Activated CD4-positive, CD25-positive, alpha-beta regulatory T cell treated with anti-CD3 and anti-CD28 coated beads, Interleukin-2, amount 50 U/mL, for 16 hours (primary cell): ENCODE measurements at places on chromosomes 16 and 17.

- DNase-seq, result no peak
These were observed 93.0 kb downstream of the CYTH1 start for GRCh38 chr17:78689029-78689428.

DNA sequence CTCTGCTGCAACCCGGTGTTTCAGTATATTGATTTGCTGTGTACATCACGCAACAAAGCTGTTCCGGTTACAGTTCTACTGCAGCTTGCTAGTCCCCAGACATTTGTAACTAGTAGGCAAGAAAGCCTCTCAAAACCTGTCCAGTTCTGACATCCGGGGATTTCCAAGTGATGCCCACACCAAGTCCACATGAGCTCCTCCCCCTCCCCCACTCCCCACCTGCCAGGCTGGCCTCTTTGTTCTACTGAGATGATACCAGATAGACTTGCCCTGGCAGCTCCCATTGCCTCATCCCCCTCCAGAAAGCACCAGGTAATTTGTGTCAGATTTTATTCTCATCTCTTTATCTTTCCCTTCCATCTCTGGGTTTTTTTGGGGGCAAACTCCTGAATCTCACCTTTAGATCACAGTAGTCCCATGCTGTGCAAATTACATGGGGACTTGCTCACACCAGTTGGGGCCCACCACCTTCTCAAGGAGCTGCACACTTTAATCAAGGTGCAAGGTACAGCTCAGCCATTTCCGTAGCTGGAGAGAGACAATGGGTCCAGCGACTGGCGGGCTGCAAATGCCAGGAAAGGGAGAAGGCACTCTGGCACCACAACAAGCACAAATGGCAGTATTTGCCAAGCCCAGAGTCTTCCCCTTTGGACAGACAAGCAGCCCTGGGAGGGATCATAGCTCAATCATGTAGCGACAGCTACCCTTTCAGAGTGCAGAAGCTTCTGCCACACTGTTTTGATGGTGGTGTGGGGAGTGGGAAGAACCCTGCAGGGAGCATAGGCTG lies 183.1 kb downstream of the CYLD start:
- DNase-seq, result no peak

DNA sequence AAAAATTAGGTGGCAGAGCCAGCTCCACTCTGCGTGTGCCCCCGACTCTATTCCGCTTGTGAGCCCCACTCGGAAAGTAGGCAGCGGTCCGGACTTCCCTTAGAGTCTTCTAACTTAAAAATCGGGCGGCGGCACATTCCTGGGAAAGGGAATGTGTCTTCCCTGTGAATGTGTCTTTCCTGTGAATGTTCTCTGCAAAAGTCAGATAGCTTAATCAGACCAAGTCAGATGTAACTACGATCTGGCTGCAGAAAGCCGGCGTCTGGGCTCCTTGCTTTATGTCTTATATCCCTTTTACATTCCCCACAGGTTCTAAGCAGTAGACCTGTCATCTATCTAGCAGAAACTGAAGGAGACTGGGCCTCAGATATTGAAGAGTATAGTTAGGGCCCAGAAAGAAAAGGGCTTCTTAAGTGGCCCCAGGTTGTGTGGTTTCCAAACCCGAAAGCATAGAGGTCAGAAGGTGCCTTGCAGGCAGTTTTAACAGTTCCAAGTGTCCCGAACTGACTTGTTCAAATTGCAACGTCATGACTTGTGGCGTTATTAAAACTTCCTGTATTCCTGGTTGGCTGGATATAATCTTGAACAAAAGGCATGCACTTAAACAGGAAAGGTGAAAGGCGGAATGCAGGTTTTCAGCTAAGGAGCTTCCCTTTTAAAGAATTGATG lies 601 bp downstream of the PHKB start:
- no peak for DNase-seq

- no peak for DNase-seq
These were observed 5.8 kb upstream of the SETD6 start for GRCh38 chr16:58509256-58510096.

DNA sequence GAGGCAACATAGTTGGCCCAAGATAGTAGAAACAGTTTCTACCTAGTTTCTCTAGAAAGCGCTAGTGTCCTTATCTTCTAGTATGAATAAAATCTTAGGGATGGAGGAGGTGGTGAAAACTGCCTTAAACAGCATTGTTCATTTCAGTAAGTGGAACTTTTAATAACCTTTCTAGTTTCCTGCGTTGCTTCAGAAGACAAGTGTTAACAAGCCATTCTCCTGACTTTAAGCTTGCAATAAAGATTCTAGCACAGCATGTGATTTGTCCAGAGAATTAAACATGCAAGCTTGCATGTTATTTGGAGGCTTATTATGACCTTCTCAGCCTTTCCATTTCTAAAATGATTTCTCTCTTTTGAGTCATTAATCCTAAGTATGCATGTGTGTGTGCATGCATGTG lies 72.3 kb downstream of the TANGO6 start:
- no peak for DNase-seq

DNA sequence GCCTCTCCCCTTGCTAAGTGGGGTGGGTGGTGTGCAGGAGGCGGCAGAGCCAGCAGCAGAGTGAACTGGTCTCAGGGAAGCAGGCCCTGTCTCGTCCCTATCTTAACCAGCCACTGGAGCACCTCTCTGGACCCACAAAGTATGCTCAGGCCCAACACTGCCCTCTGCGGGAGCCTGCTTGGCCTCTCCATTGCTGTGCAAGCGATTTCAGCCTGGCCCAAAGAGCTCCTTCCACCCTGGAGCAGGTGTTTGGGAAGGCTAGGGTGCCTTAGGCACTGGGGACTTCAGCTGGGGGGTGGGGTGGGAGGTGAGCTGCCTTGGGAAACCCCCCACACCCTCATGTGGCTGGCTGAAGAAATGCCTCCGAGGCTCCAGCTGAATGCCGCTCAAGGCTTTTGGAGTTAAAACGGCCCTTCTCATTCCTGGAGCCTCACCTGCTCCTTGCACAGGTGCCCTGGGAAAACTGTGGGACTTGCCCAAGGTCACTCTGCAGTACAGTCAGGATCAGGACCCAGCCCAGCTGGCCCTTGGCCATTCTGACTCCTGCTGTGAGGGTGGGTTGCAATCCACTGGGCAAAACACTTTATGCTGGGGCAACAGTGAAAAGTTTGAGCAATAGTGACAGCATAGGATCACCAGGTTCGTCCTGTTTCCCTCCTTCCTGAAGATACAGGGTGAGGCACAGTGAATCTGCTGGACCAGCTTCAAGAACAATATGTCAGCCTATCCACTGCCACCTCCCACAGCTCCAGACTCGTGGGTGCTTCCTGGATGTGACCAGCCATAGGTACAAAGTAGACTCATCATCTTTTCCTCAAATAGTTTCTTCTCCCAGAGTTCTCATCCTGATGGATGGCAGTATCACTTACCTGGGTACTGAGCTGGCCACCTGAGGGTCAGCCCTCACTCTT lies 5.9 kb upstream of the UBE2O start:
- DNase-seq, result no peak

DNA sequence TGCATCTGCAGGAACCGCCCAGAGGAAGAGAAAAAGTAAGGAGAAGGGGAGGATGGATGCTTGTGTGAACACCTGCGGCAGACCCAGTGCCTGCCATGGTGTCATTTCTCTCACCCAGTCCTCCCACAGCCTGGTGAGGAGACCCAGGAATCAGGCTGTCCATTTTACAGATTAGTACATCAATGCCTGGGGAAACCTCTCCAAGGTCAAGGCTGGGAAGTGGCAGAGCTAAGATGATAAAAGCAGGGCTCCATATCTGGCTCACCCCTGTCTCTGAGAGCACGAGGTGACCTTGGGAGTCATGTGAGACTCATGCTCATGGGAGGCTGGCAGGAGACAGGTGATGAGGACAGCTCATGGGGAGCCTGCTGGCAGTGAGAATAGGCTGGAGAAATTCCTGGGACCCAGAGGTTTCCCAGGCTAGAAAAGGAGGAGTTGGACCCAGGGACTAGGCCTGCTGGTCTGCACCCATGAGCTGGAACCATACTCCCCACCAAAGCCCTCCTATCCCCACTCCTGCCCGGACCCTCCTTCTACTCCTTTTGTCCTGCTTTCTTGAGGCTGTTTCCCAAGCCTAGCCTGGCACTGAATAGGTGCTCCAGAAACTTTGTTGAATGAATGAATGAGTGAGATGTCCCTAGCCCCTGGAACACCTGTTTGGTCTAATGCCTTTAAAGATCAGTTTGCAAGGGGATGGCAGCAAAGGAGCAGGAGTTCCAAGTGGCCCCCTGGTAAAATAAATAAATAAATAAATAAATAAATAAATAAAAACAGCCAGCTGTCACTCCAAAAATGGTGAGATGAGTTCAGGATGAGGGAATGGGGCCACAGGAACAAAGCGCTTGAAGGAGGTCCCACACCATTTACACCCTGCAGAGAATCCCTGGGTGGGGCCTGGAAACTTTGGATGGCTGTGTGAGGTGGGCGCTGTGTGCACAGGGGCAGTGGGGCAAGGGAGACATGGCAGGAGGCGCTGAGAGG lies 1.6 kb downstream of the ZNF629 start:
- DNase-seq, result no peak

DNA sequence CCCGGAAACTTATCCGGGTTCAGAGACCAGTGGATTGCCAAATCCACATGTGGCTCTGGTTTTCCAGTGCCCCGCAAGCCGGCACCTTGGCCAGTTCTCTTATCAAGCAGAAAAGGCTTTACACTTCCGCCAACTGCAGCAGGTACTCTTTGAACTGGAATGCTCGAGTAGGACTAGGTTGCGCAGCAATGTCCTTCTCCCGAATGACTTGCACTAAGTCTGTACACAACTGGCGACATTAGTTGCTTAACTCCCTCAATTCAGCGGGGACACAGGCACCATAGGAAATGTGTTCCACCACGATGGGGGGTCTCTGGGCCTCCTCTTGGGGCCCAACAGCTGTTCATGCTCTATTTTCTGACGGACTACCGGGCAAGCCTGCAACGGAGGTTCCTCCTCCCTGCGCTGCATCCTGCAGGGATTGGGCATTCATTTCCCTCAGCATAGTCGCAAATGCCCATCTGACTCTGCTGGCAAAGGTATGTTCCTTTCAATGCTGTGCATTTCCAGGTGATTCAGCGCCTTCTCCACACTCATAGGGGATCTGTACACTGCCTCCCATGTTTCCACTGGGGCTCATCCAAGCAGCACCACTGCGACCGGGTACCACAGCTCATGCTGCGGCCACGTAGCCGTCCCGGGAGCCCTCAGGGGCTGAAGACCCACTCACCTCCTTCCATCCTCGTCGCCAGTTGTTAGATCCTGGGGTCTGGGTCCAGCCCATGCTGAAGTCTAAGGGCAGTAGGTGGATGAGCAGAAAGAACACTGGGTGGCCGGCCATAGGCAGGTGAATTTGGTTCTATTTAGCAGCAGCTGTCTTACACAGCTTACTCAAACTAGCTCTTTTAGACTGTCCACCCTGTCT lies 34.2 kb upstream of the APPBP2 start:
- no peak for DNase-seq

DNA sequence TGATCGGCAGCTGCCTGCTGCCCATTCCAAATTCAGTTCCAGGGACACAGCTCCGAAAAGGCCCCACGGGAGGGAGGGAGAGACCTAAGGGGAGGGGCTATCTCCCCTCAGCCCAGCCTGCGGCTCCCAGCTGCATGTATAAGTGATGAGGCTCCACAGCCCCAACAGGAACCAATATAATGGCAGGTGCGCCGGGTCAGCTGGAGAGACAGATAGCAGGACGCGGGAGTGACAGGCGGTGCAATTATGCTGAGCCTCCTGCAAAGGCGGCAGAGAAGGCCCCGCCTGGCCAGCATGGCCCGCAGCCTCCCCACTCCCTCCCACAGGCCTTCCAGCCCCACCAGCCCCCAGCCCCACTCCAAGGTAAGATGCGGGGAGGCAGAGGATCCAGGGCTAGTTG lies 8.1 kb upstream of the C1QL1 start:
- no peak for DNase-seq

GRCh38 chr17:385178-385835 lies 32.7 kb upstream of the RPH3AL start:
- no peak for DNase-seq

DNA sequence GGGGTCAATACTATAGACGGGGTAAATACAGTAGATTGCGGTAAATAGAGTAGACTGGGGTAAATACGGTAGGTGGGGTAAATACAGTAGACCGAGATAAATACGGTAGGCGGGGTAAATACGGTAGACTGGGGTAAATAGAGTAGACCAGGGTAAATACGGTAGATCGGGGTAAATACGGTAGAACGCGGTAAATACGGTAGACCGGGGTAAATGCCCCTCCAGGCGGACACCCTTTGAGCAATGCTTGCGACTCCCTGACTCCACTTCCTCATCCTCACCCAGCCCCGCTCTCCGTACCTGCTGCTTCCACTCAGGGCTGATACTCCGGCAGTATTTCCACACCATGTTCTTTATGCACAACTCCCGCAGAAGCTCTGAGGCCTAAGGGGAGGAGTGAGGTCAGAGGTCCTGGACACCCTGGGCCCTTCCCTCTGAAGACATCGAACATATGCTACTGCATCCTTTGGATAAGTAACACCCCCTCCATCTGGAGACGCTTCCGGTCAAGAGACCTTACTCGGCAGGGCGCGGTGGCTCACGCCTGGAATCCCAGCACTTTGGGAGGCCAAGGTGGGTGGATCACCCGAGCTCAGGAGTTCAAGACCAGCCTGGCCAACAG lies 13.3 kb upstream of the CRK start:
- no peak for DNase-seq

DNA sequence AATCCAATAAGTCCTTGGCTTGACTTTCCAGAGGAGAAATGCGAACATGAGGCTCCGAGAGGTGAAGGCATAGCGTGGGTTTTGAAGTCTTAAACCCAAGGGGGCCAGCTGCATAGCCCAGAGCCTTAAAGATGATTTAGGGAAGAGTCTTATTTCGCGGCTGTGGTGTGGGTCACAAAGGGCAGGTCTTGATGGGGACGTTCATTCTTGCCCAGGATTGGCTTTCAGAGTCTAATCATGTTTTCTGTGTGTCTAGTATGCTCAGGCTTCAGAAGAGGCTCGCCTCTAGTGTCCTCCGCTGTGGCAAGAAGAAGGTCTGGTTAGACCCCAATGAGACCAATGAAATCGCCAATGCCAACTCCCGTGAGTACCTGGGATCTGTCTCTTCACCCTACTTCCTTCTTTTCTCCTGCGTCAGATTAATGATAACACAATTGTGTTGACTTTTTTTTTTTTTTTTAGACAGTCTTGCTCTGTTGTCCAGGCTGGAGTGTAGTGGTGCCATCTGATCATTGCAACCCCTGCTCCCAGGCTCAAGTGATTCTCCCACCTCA lies 951 bp downstream of the RPL19 start:
- DNase-seq, result no peak

- no peak for DNase-seq
These were observed 9.0 kb downstream of the NTHL1 start for GRCh38 chr16:2038382-2039231.

DNA sequence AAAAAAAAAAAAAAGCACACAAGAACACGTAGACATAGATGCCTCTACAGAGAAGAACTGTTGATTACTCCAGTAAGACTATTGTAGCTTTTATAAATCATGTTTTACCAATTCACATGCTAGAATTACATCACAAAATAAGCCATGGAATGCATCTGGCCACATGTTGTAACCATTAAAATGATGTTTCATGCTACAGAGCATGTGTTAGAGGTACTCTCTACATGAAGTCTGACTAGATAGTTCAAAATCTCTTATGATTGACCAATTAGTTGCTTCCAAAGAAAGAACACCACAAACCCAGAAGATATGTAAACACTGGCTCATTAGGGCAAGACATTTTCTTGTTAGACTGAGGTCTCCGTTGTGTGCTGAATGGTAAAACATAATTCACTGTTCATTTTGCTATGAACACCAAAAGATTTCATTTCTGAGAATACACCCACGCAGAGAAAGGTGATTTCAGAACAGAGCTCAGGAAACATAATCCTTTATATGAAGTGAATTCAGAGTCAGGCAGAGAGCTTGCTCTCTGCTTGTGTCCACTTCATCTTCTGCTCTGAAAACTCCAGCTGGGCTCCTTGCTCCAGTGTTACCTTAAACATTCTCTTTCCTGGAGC lies 411.4 kb upstream of the SOX9 start:
- no peak for DNase-seq
